Activated CD4-positive, alpha-beta T cell treated with anti-CD3 and anti-CD28 coated beads, Interleukin-10, Interleukin-2, amounts not matched to agents 100 ng/mL and 50 ng/mL, durations not matched to agents 16 hours and 8 hours (primary cell): ENCODE measurements at places on chromosomes 6 and 20.
A peak's percentile ranks its signal among the peaks of the same experiment; 100 is the strongest.

DNA sequence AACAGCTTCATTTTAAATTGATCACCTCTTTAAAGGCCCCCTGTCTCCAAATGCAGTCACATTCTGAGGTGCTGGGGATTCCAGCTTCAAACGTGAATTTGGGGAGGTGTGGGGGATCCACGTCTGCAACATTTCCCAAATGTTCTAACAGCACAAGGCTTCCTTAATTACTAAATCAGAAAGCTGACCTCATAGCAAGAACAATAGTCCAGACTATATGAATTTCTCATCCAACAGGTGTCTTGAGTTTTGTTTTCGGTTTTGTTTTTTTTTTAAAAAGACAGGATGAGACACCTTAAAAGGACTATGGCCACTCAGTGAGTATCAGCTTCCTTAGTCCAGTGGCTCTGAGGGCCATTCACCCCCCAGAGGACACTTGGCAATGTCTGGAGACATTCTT, 11.5 kb downstream of the ATP9A start:
- no peak for DNase-seq

DNA sequence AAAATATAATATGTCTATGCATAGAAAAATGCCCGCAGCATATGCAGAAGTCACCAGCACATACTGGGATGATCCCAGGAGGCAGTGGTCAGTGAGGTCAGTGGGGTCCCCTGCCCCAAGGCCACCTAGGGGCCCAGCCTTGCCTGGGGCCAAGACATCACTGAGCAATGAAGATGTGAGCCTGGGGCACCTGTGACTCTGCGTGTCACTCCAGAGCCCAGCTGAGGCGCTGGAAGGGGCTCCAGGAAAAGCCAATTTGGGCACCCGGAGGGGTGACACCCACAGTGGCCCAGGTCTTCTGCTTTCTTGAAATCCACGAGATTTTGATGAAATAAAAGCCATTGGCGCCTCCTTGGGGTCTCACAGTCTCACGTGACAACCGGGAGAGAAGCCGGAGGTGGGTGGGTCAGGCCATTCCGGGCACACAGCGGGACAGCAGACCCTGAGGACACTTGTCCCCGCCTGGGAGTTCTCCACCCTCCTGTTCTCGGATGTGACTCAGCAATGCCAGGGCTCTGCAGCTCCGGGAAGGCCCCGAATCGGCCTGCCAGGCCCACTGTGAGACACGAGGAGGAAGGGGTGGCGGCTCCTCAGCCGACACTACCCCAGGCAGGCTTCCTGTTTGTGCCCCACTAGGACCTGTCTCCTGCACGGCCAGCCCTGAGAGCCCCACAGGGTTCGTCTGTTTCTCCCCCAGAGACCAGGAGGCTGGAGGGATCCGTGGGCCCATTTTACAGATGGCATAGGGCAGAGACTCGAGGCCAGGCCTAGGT, 24.4 kb upstream of the SLCO4A1 start:
- peak; percentile 87 for DNase-seq

DNA sequence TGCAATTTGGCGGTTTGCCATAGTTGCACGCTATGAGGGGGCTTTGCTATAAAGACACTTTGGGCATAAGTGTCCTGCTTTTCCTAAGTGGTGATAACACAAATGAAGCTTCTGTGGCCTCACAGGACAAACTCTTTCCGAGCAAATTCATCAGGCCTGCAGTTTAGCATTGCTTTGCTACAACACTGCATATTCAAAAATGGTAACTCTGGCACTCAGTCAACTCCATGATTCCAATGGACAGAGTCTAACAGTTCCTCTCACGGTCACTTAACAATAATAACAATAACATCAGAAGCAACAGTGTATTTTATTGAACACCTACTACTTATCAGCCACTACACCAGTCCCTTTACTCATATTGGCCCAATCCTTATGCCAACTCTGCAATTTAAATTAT, 222.5 kb downstream of the FRK start:
- DNase-seq = no peak

DNA sequence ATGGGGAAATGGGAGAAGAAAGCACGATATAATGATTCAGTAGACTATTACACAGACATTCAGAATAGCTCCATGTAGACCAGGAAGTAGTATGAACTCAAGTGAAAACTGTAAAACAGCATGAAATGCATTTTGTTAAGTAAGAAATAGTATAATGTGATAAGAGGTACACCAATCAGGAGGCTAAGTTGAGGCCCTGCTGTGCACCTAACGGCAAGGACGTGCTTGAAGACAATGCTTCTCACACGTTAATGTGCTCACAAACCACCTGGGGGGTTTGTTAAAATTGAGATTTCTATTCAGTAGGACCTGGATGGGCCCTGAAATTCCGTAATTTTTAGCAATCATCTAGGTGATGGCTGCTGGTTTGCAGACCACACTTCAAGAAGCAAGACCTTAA, 178.9 kb upstream of the SULF2 start:
- DNase-seq = no peak

DNA sequence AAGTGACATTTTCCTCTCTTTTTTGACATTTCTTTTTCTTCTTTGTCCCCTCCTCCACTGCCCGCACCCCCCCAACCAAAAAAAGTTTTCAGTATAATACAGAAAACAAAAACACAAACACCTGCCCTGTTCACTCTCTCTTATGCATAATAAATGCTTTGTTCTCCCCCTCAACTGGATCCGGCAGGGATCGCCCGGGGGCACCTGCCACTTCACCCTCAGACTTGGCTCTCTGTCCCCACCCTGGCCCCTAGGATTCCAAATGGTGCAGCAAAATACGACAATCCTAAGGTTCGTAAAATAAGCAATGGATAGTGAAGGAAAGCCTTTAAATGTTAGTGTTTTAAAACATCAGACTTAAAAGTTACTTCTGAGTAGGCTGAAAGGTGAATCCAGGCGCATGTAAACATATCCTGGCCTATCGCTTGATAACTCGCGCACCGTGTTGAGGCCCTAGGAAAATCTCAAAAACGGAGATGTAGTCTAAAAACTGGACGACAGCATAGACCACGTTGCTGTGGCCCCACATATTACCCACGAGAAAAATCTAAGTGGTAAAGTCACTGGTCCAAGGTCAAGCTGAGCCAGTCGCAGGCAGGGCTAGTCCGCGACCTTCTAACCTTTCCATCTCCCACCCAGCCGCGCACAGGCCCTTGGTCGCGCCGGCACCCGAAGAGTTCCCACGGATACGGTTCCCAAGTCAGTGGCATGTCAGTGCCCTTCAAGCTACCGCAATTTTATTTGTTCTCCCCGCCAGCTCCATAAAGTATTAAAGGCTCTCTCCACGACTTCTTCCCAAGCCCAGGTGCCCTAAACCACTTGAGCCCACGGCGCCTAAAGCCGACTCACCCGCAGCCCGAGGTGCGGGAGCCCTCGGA, 130.8 kb downstream of the OGFRL1 start:
- no peak for DNase-seq

- no peak for DNase-seq
Observed at GRCh38 chr6:45654673-45655072, 276.9 kb upstream of the SUPT3H start.

DNA sequence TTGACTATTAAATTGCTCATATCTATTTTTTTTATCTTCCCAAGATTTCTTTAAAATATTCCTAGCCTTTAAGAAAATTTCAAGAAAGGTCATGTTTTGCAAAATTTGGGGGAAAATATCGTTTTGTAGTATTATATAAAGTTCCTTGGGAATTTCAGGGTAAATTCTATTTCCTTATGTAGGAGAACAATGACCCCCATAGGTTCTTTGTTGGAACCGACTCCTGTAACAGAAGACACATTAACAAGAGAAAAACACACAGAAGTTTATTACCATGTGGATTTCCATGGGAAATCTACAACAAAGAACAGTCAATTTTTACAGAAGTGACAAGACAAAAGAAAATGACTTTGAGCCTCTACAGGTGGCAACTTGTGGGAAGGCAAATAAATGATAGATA, 68.1 kb downstream of the ADGB start:
- DNase-seq = no peak
